Bladder microvascular endothelial cell (primary cell): ENCODE measurements at places on chromosomes 4 and X. TPM values are rescaled to one million over a fixed set of nuclear protein-coding genes. Genes with fewer than 3 reads are reported as not detected.

Gene CXCL11
- total RNA-seq: 1.5 and 5.7 TPM in 2 replicates

Gene GABRG1
- total RNA-seq: not detected in 2 replicates

Gene UCHL1
- 56.3 and 167 TPM in 2 replicates for total RNA-seq

Gene LPAR4
- under 0.01 and 0.13 TPM in 2 replicates for total RNA-seq

Gene LARP7
- 22.8 and 27.2 TPM in 2 replicates for total RNA-seq

Gene CXCL9
- not detected in 2 replicates for total RNA-seq
